ENCODE measurements at places on chromosomes 2 and 18. TPM values are rescaled to one million over a fixed set of nuclear protein-coding genes. Genes with fewer than 3 reads are reported as not detected.

- no peak for DNase-seq
Observed at GRCh38 chr2:179195141-179195540, 69.5 kb downstream of the SESTD1 start.

- DNase-seq = no peak
Observed at GRCh38 chr2:71064110-71064611, 4.3 kb upstream of the NAGK start.

GRCh38 chr2:234565842-234566619 lies 69.2 kb upstream of the ARL4C start:
- DNase-seq = no peak

DNA sequence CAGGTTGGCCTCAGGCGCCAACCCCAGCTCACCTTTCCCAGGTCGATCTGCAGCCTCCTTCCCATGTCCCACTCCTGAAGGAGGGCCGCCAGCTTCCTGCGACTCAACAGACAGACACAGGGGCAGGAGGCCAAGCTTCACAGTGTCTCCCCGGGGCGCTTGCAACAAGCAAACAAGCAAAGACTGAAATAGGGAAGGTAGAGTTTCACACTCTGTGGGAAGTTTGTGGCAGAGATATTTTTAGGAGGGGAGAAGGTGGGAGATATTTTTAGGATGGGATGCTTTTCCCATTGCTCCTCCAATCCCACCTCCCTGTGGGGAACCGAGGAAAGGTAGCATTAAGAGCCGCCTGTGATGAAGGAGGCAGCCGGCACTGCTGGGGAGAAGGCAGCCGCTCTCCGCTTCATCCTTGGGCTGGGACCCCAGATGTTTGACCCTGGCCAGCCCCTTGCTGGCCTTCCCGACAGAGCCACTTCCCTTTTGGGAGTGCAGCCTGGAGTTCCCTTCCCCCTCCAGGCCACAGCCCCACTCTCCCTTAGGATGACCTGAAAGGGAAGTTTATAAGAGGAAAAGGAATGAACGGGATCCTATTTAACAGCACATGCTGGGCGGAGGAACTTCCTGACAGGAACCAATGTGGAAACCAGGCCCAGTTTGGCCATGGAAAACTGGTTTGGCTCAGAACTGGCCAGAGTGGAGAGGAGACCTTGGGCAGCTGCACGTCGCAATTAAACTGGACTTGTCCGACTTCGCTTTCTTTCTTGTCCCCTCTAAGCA lies 142.2 kb upstream of the SMAD2 start:
- DNase-seq = no peak

GRCh38 chr2:172612051-172612450 lies 56.2 kb downstream of the PDK1 start:
- no peak for DNase-seq

DNA sequence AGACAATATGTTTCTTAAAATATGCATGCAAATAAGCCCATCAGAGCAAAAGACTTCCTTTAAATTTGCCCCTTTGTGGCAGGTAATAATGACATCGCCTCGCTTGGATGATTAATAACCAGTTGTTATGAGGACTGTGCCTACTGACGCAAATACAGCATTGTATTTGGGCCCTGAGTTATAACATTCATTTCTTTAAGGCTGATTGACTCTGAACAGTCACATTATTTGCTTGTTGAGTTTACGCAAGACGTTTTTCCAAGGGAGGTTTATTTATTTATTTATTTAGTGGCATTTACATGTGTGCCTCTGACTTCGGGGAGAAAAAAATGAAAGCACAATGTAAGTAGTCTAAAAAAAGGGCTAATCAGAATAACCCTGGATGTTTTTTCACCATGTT lies 88.3 kb downstream of the SLC8A1 start:
- DNase-seq = peak; percentile 83

DNA sequence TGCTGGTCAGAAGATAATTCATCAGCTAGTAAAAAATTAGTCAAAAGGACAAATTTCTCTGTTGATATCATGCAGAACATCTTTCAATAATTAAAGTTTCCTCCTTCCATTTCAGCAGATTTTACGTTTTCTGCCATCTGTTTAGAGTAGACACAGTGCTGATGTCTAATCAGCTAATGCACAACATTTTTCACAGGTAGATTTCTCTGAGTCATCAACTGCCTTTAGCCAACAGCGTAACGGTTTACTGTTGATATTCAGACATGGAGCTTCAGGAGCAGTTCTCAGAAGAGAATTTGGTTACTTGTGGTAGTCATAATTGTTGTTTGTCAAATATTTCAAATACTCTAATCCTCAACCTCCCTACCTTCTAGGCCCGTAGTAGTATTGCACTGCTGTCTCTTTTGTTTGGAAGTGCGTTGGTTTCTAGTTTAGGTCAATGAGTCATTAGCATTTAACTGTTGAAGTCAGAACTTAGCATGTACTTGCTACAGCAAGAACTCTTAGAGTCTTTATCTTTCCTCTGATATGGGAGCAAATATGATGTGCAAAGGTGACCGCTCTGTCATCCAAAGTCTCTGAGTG lies 86.8 kb upstream of the TFPI start:
- DNase-seq = peak; percentile 23

DNA sequence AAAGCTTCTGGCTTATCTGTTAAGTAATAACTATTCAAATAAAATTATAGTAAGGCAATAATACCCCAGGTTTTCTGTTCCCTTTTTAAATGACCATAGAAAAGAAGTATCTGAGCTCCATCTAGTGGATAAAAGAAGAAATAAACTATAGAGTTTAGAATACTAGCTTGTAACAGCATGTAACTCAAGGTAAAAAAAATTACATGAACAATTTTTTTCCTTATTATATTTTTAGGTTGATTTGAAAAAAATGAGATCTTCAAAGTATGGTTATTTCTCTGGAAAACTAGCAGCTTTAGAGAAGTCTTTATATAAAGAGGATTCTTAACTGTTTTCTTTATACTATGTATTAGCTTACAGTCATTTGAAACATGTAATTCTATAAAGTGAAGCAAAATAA lies 58.1 kb downstream of the NCKAP1 start:
- DNase-seq = peak; percentile 18

DNA sequence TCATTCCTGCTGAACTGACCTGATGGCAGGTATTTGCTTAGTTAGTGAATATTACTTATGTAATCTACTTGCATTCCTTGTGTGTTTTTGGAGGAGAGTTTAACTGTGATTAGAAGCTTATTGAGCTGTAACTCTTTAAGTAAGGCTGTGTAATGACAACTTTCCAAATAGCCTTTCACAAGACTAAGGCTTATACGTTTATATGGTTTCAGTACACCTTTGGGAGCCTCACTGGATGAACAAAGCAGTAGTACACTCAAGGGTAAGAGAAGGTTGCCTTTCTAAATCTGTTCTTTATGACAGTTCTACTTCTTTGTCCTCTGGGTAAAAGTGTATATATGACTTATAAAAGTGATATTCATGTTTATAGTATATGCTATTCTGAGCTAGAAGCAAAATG lies 4.3 kb downstream of the ITPRID2 start:
- no peak for DNase-seq

GRCh38 chr2:74007711-74008110 lies 23.0 kb downstream of the TET3 start:
- no peak for DNase-seq

- no peak for DNase-seq
Observed at GRCh38 chr2:69597105-69597504, 46.4 kb downstream of the AAK1 start.

DNA sequence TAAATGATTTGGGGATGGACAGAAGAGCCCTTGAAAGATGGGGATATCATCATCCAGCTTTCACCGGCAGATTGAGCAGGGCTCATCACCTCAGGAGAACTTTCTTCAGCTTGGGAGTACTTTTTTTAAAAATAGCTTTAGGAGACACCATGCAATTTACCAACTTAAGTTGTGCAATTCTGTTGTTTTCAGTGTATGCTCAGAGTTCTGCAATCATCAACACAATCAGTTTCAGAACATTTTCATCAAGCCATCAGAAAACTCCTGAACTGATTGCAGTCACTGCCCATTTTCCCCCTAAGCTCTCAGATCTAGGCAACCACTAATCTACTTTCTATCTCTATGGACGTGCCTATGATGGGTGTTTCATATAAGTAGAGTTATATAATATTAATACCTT lies 117.7 kb downstream of the CRIM1 start:
- DNase-seq = no peak

- DNase-seq = no peak
Observed at GRCh38 chr2:99886418-99886817, 256.0 kb downstream of the AFF3 start.

DNA sequence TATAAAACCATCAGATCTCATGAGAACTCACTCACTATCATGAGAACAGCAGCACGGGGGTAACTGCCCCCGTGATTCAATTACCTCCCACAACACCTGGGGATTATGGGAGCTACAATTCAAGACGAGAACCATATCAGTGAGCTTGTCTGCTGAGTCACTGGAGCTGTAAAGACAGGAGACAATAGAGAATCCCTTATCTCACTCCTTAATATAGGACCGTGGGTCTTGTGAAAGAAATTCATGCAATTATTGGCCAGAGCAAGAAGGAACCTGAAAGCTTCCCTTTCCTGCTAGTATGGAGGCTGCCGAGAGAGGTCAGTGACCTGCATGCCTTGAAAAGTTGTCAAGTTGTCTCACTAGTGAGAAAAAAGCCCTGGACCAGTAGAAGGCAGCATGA lies 9.5 kb upstream of the TNFAIP6 start:
- DNase-seq = no peak

DNA sequence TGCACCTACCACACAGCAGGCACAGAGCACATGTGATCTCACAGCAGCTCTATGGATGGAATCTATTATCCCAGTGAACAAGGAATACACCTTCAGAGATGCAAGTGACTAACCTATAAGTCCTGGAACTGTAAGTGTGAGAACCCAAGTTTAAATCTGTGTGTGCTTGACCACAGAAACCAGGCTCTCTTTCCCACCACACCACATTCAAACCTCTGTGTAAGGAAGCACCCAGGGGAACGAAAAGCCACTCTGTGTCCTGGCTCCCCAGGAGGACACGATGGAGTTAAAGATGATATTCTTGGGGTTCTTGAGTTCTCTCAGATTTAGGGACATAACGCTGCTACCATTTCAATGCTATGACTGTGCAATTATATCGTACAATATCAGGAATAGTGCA lies 38.9 kb downstream of the TTR start:
- DNase-seq = no peak

- no peak for DNase-seq
Observed at GRCh38 chr18:52781113-52781512, 441.1 kb downstream of the DCC start.

DNA sequence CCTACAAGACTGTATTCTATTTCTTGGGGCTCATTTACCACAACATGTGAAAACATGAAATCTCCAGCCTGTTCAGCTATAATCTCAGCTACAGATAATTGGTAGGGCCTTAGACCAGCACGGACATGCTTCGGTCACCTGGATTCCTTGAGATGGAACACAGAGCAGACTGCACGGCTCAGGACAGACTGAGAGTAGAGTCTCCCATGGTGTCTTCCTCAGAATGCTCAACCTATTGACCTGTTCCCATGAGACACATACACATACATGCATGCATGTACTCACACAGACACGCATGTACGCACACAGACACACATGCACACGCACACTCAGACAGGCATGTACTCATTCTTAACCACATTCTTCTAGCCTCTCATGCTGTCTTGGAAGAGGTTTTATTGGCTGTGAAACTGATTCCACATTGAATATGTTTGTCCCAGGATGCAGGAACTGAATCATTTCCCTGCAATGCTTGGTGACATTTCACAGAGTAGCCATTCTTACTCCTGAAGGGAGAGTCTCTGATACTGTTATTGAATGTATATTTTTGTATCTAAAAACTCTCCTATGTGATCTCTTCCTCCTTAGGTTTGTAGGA lies 23.5 kb upstream of the BZW1 start:
- peak; percentile 60 for DNase-seq

The CTNNA2 gene
- 4.3 TPM for total RNA-seq

The BMP10 gene
- not detected for total RNA-seq

The SLC14A1 gene
- total RNA-seq = not detected

The KRTCAP3 gene
- total RNA-seq = 1.9 TPM

The TRIM54 gene
- total RNA-seq = not detected

The OTX1 gene
- not detected for total RNA-seq

The CFAP221 gene
- 0.29 TPM for total RNA-seq

The ECEL1 gene
- total RNA-seq = 0.14 TPM

The DRC1 gene
- 0.41 TPM for total RNA-seq

The ITM2C gene
- total RNA-seq = 458 TPM

Data from astrocyte (in vitro differentiated cells and primary cell).